Pulmonary artery endothelial cell (primary cell): ENCODE measurements at places on chromosomes 1 and 21.
A peak's percentile ranks its signal among the peaks of the same experiment; 100 is the strongest.

GRCh38 chr1:15618077-15618654, 908 bp downstream of the DDI2 start:
- DNase-seq = no peak

DNA sequence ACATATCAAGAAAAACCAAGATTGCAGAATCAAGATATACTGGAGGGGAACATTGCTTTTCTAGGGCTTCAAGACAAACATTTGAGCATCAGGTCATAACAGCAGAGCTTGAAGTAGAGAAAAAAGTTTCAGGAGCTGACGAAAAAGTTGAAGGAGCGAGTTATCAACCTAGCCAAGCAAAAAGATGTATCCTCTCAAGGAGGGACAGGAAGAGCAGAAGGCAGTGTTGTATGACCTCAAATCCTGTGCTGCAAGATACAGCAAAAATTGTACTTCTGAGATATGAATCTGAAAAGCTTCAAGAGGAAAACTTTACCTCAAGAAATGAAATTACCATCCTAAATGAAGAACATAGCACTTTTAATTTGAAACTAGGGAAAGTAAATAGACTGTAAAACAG, 153.1 kb downstream of the AK5 start:
- no peak for DNase-seq

GRCh38 chr1:186413319-186413718, 37.7 kb downstream of the ODR4 start:
- no peak for DNase-seq

DNA sequence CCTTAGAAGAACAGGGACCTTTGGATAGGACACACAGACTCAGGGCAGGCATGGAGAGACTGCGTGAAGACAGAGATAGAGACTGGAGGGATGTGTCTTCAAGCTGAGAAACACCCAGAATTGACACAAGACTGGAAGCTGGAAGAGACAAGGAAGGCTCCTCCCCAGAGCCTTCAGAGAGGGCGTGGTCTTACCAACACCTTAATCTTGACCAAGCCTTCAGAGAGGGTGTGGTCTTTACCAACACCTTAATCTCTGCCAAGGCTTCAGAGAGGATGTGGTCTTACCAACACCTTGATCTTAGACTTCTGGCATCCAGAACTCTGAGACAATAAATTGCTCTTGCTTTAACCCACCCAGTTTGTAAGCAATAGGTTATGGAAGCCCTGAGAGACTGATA, 481.4 kb upstream of the VAMP3 start:
- no peak for DNase-seq

GRCh38 chr1:78830321-78830720, 176.2 kb downstream of the ADGRL4 start:
- DNase-seq = no peak

- no peak for DNase-seq
These were observed 12.2 kb downstream of the OR2B11 start for GRCh38 chr1:247445526-247446356.

- DNase-seq = no peak
These were observed 288.6 kb upstream of the USP24 start for GRCh38 chr1:55503663-55504305.

DNA sequence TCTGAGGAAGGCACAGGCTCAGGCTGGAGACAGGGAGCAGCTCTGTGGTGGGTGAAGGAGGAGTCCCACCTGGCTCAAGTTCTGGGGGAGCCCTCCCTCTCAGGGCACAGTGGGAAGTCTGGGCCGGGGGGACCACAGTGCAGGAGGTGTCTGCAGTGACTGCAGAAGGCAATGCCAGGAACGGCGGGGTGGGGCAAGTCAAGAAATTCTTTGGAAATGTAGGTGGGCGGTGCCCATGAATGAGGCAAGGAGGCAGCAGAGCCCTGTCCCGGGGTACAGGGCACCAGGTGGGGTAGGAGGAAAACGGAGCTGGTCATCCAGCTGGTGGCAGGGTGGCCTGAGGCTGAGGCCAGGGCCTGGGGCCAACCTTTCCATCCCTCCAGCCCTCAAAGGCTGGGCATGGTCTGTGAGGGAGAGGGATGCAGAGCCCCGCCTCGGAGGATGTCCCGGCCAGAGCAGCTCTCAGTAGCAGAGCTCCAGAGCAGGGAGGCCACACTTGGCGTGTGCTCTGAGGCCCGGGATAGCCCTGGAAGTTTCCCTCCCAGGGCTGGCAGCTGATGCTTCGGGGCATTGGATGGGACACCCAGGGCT, 4.7 kb downstream of the TFF3 start:
- DNase-seq = no peak

DNA sequence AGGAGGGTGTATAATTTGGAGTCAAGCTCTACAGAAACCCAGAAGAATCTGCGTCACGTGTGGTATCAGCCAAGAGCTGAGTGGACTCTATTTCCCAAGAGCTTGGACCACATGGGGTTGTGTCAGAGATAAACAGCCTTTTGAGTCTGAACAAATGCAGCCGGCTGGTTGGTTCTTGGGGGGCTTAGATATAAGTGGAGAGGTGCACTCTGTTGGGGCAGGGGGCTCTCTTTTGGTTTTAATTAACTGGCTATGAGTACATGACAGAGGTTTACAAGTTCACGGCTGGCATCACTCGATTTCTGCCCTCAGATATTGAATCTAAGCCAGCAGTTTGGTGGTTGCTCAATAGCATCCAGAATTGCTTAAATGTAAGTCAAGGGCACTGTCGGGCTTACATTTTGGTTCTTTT, 501 bp upstream of the MRAP start:
- DNase-seq = no peak

GRCh38 chr1:50333595-50333974, 89.7 kb downstream of the DMRTA2 start:
- DNase-seq = no peak

- DNase-seq = no peak
These were observed 159.5 kb downstream of the GPATCH2 start for GRCh38 chr1:217471403-217471802.

GRCh38 chr1:42841010-42841409, 5.4 kb upstream of the ZNF691 start:
- DNase-seq = no peak

DNA sequence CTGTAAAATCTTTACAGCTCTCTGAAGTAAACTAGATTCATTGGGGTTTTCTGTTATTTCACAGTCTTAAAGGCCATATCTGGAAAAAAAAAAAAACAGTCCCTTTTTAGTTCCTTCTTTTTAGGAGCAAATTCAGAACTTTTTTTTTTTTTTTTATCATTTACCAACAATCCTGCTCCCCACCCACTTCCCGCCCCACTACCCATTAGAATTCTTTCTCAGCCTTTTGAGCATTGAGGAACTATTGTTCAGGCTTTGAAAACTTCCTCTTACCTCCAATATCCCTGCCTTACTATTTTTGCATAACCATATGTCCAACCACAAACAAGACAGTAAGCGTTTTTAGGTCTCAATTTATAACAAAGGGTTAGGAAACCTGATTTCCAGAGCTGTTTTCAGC, 330.1 kb downstream of the PLPP3 start:
- DNase-seq = no peak

DNA sequence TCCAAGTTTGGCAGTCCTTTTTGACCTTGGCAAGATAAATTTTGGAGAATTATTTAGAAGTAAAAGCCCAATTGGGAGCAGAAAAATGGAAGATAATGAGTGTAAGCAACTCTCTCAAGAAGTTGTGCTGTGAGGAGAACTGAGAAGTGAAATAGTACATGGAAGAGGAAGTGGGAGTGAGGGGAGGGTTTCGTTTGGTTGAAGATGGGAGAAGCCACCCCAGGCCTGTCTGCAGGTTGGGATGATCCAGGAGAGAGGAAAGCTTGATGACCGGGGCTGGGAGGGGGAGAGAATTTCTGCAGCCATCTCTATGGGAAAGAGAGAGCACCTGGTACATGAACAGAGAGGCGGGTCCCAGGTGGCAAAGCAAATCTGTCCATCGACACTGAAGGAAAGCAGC, 8.6 kb upstream of the RCAN1 start:
- DNase-seq = no peak

- DNase-seq = no peak
These were observed 370.0 kb downstream of the HHAT start for GRCh38 chr1:210698661-210699060.

DNA sequence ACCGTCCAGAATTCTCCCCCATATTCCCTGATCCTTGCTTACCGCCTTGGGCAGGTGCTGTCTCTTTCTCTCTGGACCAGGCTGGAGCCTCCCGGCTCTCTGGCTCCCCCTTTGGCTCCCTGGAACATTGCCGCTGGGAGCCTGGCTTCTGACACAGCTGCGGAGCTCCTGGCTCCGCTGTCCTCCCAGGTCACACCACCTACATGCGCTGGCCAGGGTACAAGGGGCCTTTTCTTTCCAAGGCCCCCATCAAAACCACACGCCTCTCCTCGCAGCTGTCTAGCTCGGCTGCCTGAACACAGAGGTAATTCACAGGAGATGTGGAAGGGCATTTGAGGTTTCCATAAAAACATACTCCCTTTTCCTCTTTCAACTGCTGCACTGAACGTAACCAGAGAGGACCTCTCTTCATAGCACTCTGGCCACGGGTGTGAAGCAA, 7.5 kb upstream of the ZNF648 start:
- no peak for DNase-seq

GRCh38 chr21:42319851-42320572, 4.8 kb upstream of the TFF3 start:
- no peak for DNase-seq

- peak; percentile 37 for DNase-seq
These were observed 14.5 kb upstream of the C1orf141 start for GRCh38 chr1:67149179-67149770.

DNA sequence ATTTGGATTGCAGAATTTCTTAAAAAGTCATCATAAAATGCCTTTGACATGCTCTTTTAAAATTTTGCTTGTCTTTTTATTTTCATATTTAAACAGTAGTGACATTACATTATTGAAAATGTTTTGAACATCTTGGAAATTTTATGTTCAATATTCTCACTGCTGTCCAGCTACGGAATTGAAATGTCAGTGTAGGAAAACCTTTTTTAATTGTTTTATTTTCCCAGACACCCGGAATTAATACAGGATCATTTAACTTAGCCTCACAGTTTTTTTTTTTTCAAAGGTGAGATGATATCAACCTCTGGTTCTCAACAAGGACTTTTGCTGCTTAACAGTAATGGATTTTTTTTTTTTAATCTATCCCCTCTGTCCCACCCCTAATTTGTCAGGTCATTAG, 4.1 kb downstream of the RBM15 start:
- no peak for DNase-seq

- no peak for DNase-seq
These were observed 420.8 kb downstream of the NPHP4 start for GRCh38 chr1:5571438-5571837.

DNA sequence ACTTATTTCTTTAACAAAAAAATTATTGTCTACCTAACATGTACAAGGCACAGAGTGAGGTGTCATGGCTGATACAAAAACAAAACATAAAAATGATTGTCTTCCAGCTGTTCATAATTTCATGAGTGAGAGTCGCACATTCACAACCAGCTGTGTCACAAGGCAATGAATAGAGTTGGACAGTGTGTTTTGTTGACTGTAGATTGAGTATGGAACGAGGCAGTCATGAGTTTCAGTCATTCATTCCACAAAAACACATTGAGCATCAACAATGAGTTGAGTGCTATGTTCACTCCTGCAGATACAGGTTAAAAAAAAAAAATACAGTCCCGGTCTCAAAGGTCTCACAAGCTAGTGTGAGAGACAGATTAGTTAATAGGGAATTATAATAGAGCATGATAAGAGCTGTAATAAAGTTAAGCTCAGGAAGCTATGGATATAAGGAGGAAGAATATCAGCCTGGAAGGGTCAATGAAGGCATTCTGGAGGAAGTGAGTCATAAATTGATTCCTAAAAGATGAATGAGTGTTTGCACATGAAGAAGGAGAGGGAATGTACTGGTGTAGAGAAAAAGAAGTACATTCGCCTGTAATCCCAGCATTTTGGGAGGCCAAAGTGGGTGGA, 47.8 kb upstream of the ARHGAP29 start:
- peak; percentile 60 for DNase-seq

GRCh38 chr1:63326473-63327380, 4.4 kb downstream of the FOXD3 start:
- no peak for DNase-seq

GRCh38 chr1:213061263-213061662, 10.2 kb downstream of the RPS6KC1 start:
- no peak for DNase-seq

GRCh38 chr1:182286761-182287160, 104.8 kb downstream of the GLUL start:
- DNase-seq = no peak

DNA sequence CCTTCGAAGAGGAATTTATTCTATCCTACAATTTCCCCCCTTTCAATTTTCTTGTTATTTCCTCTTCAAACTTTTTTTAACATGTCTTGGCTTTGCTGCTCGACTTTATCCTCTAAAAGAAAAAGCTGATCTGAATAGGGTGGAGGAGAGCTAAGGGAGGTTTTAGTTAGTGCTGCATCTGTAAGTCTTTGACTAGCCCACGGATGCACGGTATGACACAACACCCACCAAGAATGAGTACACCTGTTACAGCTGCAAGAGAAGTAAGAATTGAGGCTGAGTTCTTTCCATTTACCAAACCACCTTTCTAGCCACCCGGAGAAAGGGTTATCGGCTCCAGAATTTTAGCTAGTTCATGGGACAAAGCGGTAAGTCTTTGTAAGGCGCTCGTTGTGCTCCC, 23.8 kb downstream of the SCCPDH start:
- no peak for DNase-seq

DNA sequence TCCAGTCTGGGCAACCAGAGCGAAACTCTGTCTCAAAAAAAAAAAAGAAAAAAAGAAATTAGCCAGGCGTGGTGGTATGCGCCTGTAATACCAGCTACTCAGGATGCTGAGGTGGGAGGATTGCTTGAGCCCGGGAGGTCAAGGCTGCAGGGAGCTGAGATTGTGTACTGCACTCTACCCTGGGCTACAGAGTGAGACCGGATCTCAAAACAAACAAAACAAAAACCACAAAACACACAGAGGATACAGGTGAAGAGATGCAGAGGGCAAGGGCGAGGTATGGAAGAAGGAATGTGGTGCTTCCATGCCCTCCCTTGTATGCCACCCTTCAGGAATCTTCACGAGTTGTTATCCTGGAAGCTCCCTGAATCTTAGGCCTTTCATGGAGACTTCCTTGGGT, 68.5 kb downstream of the NDUFS5 start:
- DNase-seq = no peak
